ENCODE measurements at places on chromosomes 12 and 14. TPM values are rescaled to one million over a fixed set of nuclear protein-coding genes. Genes with fewer than 3 reads are reported as not detected.

The PTGER2 gene
- 15.6 TPM for total RNA-seq

- peak overlapping the region; percentile 17 for H3K4me3 ChIP-seq
- H3K4me1 ChIP-seq, result peaks cover 13% of the 10 kb centered on the region
- no peaks in the 10 kb centered on the region for H3K27me3 ChIP-seq
Observed at GRCh38 chr12:54413284-54414190, 5.5 kb downstream of the ITGA5 start.

- no peak for DNase-seq
- H3K4me1 ChIP-seq, result no peaks in the 10 kb centered on the region
- no peak overlapping the region for H3K4me3 ChIP-seq
- no peak overlapping the region for H3K27ac ChIP-seq
Observed at GRCh38 chr14:95901054-95901453, 24.4 kb downstream of the TUNAR start.

- H3K27ac ChIP-seq, result peak overlapping the region; percentile 11
- H3K36me3 ChIP-seq, result no peaks in the 10 kb centered on the region
- peak overlapping the region; percentile 40 for H3K4me3 ChIP-seq
- DNase-seq, result peak; percentile 25
- H3K27me3 ChIP-seq, result no peaks in the 10 kb centered on the region
Observed at GRCh38 chr12:16606201-16606849, 363 bp upstream of the LMO3 start.

GRCh38 chr12:31117203-31118011 lies 43.7 kb downstream of the DDX11 start:
- DNase-seq, result no peak
- peaks cover 2% of the 10 kb centered on the region for H3K4me1 ChIP-seq
- H3K27me3 ChIP-seq, result no peaks in the 10 kb centered on the region
- H3K4me3 ChIP-seq, result peak overlapping the region; percentile 36
- H3K27ac ChIP-seq, result no peak overlapping the region

DNA sequence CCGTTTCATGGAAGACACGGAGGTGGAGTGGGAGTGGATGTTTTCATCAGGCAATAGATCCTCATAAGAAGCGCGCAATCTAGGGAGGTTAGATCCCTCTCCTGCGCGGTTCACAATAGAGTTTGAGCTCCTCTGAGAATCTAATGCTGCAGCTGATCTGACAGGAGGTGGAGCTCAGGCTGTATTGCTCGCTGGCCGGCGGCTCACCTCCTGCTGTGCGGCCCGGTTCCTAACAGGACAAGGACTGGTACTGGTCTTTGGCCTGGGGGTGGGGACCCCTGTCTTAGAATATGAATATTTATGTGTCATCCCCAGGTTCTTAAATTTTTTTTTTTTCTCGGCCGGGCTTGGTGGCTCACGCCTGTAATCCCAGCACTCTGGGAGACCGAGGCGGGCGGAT lies 36.7 kb downstream of the PRICKLE1 start:
- H3K4me1 ChIP-seq, result no peaks in the 10 kb centered on the region
- no peak for DNase-seq
- no peak overlapping the region for H3K4me3 ChIP-seq
- H3K27ac ChIP-seq, result no peak overlapping the region
- no peaks in the 10 kb centered on the region for H3K36me3 ChIP-seq

DNA sequence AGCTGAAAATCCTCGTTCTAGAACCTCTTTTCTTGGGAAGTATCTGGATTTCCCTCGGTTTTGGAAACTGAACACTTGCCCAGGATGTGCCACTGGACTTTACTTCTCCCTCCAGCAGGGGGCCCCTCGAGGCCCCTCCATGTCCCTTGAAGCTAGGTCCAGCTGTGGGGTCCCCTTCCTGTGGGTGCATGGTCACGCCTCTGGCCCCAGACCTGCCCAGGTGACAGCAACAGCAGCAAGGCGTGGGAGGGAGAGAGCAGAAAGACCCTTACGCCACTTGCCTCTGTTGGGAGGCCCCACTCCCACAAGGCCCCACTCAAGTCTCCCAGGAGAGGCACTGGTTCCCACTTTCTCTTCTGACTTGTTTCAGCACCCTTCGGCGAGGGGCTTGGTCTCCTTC lies 3.1 kb downstream of the SLC25A29 start:
- no peak overlapping the region for H3K4me3 ChIP-seq
- H3K36me3 ChIP-seq, result no peaks in the 10 kb centered on the region
- no peaks in the 10 kb centered on the region for H3K27me3 ChIP-seq
- H3K4me1 ChIP-seq, result peaks cover 4% of the 10 kb centered on the region
- H3K27ac ChIP-seq, result no peak overlapping the region

The CMTM5 gene
- total RNA-seq, result not detected

DNA sequence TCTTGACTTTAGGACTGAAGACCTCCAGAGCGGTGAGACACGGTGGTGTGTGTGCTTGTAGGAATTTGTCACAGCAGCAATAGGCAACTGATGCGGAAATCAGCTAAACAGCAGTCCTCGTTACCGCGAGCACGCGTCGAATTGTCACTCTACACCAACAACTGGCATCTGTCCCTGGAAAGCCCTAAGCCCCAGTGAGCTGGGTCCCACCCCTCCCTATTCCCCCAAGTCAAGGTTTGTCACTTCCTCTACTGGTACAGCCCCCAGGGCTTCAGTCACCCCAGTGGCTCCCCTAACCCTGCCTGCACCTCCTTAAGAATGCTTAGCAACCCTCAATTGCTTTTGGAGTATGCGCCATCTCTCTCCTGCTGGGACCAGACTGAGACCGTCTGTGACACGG lies 173.6 kb downstream of the PIWIL1 start:
- DNase-seq, result no peak
- H3K27me3 ChIP-seq, result no peaks in the 10 kb centered on the region
- no peak overlapping the region for H3K27ac ChIP-seq
- H3K4me3 ChIP-seq, result no peak overlapping the region

DNA sequence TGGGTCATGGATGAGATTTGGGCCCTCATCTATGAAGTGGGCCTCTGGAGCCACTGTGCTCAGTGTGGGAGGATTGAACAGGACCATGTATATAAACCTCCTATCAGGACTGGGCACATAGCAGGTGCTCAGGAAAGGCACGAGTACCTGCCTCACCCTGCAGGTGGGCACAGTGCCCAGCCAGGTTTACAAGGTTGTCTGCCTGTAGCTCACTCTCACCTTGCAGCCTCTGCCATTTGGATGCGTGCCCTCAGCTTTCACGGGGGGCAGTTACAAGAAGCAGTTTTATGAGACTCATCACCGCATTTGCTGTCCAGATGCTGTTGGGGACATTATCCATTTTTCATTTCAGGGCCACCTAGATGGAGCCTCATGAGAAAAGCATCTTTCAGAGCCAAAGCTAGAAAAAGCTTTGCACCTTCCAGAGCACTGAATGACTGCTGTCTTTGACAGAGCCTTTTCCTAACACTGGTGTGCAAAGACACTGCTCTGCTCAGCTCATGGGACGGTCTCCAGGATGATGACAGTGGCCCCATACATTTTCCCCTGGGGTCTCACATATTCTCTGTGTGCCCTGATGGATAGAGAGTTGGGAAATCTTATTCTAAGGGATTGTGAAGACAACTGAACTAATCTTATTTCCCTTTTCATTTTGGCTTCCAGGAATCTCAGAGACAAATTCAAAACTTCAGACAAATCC lies 327.5 kb upstream of the RTL1 start:
- DNase-seq, result no peak
- H3K36me3 ChIP-seq, result no peaks in the 10 kb centered on the region
- H3K4me1 ChIP-seq, result peaks cover 1% of the 10 kb centered on the region
- H3K27ac ChIP-seq, result no peak overlapping the region
- H3K27me3 ChIP-seq, result no peaks in the 10 kb centered on the region
- H3K4me3 ChIP-seq, result no peak overlapping the region

- H3K27ac ChIP-seq, result no peak overlapping the region
- H3K36me3 ChIP-seq, result no peaks in the 10 kb centered on the region
- no peak overlapping the region for H3K4me3 ChIP-seq
- H3K4me1 ChIP-seq, result peaks cover 3% of the 10 kb centered on the region
Observed at GRCh38 chr12:64103825-64104740, 118.0 kb downstream of the KICS2 start.

GRCh38 chr12:11853126-11853525 lies 203.7 kb downstream of the ETV6 start:
- H3K4me1 ChIP-seq, result peaks cover 5% of the 10 kb centered on the region
- no peaks in the 10 kb centered on the region for H3K27me3 ChIP-seq
- DNase-seq, result no peak
- H3K36me3 ChIP-seq, result no peaks in the 10 kb centered on the region

DNA sequence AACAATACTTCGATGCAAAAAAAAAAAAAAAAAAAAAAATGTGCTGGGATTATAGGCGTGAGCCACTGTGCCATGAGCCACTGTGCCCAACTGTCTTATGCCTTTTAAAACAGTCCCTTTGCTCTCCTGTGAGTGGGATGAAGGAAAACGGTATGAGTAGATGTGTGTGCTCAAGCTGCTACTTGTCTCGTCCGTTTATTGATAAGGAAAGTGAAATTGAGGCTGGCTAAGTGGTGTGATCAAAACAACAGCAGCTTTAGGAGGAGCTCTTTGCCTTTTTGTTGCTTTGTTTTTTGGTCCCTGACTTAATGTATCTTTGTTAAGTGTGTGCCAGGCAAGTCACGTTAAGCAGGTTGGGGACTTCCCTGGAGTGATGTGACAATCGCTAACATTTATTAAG lies 275.9 kb downstream of the TMEM132C start:
- no peak for DNase-seq
- no peaks in the 10 kb centered on the region for H3K27me3 ChIP-seq
- no peaks in the 10 kb centered on the region for H3K4me1 ChIP-seq
